ENCODE measurements at places on chromosomes 13 and 19.

DNA sequence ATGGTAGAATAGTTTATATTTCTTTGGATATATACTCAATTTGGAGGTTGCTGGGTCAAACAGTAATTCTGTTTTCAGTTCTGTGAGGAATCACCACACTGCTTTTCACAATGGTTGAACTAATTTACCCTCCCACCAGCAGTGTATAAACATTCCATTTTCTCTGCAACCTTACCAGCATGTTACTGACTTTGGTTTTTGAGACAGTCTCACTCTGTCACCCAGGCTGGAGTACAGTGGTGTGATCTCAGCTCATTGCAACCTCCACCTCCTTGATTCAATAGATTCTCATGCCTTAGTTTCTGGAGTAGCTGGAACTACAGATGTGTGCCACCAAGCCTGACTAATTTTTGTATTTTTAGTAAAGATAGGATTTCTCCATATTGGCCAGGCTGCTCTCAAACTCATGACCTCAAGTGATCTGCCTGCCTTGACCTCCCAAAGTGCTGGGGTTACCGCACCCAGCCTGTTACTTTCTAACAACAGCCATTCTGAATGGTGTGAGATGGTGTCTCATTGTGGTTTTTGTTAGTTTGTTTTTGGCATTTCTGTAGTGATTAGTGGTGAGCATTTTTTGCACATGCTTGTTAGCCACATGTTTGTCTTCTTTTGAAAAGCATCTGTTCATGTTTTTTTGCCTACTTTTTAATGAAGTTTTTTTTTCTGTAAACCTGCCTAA, 12.5 kb downstream of the ZNF714 start:
- DNase-seq: no peak

DNA sequence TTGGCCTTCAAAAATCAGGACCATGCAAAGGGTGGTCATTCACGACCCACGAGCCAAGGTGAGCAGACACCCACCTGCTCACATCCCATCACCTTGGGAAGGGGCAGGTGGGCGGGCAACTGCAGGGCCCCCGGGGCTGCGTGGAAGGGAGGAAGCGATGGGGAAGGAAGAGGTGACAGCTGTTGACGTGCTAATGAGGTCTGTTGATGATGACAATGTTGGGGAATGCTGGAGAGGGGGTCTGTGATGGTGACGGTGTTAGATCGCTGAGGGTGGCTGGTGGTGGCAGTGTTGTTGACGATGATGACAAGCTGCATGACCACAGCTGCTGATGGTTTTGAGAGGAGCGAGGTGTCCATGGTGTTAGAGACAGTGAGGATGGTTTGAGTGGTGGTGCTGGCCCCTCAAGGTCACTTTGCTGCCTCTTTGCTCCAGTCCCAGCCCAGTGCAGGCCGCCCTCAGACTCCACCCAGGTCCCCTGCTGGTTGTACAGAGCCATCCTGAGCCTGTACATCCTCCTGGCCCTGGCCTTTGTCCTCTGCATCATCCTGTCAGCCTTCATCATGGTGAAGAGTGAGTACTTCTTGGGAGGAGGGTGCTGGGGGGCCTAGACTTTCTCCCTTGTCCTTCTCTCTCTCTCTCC, 900 bp downstream of the MCEMP1 start:
- no peak for DNase-seq

DNA sequence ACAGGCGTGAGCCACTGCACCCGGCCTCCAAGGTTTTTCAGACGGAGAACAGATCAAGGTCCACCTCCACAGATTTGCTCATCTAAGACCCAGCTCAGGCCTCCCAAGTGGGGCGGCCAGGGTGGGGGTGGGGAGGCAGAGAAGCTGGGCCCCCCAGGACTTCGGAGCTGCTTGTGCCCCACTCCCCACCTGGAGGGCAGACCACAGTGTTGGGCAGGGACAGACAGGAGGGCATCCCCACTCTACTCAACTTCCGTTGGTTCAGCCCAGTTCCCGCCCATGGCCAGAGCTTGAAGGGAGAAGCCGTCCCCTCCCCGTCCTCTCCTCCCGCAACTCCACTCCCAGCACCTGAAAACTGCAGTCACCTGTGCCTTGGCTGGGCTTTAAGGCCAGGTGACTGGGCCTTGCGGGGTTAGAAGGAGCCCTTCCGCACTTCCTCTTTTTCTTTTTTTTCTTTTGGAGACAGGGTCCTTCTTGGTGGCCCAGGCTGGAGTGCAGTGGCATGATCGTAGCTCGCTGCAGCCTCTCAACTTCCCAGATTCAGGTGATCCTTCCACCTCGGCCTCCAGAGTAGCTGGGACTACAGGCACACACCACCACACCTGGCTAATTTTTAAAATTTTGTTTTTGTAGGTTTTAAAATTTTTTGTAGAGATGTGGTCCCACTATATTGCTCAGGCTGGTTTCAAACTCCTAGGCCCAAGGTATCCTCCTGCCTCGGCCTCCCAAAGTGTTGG, 734 bp upstream of the LRRC8E start:
- DNase-seq: no peak

DNA sequence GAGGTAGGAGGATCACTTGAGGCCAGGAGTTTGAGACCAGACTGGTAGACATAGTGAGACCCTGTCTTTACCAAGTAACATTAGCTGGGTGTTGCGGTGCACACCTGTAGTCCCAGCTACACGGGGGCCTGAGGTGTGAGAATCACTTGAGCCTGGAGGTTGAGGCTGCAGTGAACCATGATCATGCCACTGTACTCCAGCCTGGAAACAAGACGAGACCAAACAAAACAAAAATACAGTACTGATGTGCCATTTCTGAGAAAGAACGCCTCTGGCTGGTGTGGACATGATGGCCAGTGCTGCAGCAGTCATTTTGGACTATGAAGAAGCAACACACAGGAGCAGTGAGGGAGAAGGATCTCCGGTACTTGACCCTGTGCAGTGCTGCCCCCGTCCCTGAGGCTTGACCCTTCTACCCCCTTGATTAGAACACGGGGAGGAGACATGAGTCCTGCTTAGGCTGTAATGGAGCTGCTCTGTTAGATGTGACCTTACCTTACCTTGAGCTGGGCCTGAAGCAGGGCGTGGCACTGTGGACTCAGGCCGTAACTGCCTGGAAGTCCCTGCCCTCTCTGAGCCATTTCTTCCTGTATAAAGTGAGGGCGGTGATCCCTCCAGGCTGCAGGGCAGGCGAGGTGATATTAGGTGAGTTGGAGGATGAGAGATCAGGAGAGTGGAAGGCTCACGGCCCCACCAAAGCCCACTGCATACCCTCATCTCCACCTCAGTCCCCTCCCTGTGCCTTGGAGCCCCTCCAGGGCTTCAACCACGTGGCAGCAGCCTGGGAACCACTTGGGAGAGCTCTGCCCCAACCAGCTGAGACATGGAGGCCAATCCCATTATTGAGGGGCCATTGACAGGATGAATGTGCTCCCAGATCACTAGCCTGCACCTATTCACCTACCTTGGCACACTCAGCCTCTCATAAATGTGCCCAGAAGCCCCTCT, 5.9 kb downstream of the RPL18A start:
- no peak for DNase-seq

DNA sequence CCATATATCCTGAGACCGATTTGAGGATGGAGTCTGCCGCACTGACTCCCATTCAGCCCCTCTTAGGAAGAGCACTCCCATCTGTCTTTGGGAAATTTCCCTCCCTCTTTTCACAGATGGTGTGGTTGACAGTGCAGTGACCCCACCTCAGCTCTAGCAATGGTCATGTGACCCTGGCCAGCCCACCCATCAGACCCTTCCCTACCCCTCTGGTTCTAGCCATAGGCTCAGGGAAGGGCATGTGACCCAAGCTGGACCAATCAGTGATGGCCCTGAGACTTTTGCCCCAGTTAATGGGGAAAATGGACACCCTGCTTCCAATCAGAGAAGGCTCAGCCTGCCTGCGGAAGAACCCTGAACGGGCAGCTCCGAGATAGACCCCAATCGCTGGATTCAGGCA, 26.3 kb downstream of the IL12RB1 start:
- no peak for DNase-seq

- DNase-seq: no peak
These were observed 13.2 kb downstream of the NCAN start for GRCh38 chr19:19224852-19225494.

DNA sequence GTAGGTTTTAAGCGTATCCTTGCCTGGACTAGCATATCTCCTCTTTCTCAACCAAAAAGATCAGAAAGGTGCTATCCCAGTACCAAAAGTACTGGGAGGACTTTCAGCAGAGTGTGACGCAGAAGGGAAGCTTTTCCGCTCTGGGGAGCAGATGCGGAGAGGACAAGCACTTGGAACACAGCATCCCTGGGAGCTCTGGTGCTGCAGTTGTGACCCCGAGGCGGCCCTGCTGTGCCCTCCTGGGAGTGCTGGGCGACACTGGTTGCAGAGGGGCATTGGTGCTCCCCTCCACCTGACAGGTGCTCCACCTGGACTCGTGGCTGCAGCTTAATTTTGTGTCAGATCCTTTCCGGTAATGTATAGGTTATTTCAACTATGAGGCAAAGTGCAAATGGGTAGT, 3.4 kb downstream of the NAXD start:
- DNase-seq: no peak

- DNase-seq: no peak
These were observed 9.7 kb downstream of the LPAR6 start for GRCh38 chr13:48403151-48403631.

GRCh38 chr19:34676697-34677385, at the start of gene SCGB2B2:
TSS of gene SCGB2B2 (minus strand) at chr19:34677159. CDS start at chr19:34594563, 82,596 bp downstream.
- no peak for DNase-seq

- peak; percentile 71 for DNase-seq
These were observed 12.7 kb upstream of the HNRNPL start for GRCh38 chr19:38862321-38863059.

DNA sequence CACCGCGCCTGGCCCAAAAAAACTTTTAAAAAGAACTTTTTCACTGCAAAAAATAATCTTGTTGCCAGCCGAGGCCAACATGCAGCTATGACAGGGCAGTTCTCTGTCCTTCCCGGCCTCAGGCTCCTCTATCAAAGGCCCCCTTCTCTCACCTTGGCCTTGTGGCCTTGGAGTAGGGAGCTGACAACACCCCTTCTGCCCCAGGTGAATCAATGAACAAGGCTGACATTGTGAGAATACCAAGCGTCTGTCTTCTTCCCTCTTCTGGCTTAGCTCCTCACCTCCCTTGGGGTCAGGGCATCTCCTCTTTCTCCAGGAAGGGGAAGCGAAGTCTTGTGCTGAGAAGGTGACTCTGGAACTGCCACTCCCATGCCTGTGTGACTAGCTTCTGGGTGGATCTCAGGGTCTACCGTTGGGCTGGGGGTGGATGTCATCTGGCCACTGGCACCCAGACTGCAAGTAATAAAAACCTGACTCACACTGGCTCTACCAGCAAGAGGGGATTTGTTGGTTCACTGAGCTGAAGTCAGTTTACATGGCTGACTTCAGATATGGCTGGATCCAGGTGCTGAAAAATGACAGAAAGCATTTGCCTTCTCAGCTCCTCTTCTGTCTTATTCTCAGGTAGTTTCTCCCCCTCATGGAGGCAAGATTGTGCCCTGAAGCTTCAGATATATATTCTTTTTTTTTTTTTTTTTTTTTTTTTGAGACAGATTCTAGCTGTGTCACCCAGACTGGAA, 6.3 kb downstream of the C19orf38 start:
- no peak for DNase-seq

DNA sequence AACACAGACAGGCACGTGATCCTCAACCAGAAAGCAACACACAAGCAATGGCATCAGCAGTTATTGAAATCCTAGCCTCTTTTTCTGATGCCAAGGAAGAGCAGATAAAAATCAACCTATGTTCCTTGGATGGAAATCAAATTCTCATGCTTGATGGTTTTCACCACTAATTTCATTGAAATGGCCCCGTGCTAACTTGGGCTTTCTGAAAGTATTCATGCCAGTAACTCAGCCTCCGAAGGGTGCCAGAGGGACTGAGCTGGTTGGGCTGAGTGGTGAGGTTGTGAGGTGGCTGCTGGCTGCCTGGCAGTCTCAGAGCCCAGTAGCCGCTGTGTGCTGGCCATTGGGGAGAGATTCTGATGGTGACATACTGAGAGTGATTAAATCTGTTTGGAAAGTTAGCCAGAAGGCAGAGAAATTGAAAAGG, 309.3 kb downstream of the DCT start:
- DNase-seq: peak; percentile 12

- peak; percentile 11 for DNase-seq
These were observed 709 bp downstream of the N4BP2L1 start for GRCh38 chr13:32426990-32427851.

DNA sequence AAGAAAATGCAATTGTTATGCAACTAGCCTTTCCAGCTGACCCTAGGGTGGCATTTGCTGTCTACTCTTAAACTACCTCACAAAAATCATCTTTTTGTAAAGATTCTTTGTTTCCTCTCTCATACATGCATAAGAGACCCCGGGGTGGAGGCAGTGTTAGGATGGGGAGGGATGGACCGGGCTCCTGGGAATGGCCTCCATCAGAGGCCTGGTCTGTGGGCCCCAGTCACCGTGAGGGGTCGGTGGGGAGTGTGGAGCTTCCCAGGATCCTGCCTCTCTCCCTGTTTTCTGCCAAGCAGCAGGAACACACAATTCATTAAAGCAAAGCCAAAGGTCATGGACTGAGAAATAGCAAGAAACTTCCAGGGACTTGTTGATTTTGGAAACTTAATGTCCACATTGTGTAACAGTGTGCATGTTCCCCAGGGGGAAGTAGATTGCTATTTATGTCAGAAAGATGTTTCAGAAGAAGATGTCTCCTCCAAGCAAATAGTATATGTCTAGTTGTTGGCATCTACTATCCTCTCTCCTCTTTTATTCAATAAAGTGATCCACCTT, 241.4 kb downstream of the ENOX1 start:
- no peak for DNase-seq

DNA sequence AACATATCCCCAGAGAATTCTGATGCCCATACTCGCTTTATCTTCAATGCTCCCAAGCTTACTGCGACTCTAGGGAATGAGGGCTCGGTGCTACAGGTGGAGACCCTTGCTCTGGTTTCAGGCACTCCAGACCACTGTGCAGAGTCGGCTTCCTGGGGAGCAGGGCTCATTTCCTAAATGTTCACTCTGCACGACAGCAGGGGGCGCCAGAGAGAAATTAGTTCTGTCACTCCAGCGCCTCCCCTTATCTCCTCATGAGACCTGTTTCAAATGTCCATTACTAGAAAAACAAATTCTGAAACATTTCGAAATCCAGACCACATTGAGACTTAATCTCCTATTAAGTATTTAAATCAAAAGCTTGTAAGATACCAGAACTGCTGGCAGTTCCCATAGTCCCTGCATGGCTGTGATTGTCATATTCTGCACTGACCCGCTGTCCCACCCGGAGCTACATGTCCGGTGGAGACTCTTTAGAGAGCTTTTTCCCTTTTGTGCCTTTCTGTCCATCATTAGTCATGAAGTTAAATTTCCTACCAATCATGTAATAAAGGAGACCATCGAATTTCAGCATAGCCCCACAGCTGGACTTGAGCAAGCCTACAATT, 22.4 kb downstream of the EPSTI1 start:
- DNase-seq: peak; percentile 61

GRCh38 chr19:49148044-49148682, 7.0 kb downstream of the HRC start:
- DNase-seq: no peak

DNA sequence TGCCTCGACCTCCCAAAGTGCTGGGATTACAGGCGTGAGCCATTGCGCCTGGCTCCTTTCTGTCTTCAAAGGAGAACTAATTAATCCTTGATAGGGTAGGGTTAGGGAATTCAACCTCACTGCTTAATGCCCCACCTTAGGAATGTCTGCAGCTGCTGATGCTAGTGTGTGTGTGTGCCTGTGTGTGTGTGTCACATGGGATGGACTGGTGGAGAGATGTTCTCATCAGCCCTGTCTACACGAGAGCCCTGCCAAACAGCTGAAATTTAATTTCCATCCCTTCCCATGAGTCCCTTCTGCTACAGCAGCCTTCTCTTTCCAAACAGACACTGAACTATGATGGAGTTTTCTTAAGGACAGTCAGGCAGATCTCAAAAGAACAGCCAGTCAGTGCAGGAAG, 46.5 kb upstream of the CLDN10 start:
- DNase-seq: no peak

All from M059J (cell line).